ENCODE measurements at places on chromosomes 5 and 9. TPM values are rescaled to one million over a fixed set of nuclear protein-coding genes. Genes with fewer than 3 reads are reported as not detected.

- no peak for DNase-seq
Measured at GRCh38 chr5:163718272-163718671, 212.9 kb downstream of the MAT2B start.

DNA sequence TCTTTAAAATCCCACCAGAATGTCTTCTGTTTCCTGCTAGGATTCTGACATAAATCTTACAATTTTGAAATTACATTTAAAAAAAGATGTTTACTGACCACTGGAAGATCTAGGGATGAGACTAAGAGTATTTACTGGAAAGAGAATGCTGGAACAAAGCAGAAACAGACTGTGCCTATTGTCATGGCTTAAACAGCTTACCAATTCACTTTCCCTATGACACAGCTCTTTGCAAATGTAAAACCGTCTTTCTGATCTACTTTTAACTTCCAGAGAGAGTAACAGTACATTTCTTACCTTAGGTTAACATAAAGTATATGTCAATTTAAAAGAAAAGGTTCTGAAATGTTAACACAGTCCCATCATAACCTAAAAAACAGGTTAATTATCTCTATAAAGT, 10.7 kb downstream of the GIN1 start:
- no peak for DNase-seq

The BTNL3 gene
- not detected for total RNA-seq

DNA sequence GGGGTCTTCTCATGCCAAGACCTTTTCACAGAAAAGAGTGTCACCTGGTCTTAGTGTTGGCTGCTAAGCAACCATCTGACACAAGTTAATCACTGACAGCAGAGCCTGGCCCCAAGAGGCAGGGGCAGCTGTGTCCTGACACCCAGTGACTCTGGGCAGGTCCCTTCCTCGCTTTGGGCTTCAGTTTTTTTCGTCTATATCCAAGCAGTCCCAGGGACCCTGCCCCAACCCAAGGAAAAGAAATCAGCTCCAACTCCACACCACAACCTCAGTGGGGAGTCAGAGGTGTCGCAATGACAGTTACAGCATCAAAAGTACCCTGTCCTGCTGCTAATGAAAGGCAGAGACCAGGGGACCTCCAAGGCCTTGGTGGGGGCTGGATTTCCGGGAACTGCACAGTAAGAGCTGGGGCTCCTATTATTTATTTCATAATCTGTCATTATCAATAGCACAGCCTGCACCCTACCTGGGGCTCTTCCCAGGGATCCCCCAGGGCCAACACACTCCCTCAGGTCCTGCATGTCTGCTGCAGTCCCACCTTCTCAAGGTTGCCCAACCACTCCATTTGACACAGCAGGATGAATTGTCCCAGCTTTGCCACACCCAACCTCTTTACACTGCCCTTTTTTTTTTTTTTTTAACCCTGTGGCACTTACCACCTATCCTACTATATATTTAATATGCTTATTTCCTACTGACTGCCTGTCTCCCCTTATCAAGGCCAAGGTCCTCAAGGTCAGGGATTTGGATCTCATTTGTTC, 9.4 kb downstream of the ANKS6 start:
- no peak for DNase-seq

GRCh38 chr5:32276173-32276853, 36.4 kb downstream of the MTMR12 start:
- DNase-seq = no peak

DNA sequence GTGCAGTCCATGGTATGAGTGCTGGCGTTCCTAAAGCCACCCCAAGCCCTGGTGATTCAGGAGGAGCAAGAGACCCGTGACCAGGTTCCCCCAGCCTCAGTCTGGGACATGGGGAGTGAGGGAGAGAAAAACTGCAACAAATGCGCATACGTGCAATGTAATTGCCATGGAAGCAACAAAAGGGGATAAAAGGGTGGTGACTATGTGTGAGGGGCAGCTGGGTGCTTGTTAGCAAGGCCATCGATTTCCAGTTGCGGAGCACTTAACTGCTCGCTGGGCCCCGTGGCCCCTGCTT, 709 bp upstream of the SH3PXD2B start:
- DNase-seq = no peak

DNA sequence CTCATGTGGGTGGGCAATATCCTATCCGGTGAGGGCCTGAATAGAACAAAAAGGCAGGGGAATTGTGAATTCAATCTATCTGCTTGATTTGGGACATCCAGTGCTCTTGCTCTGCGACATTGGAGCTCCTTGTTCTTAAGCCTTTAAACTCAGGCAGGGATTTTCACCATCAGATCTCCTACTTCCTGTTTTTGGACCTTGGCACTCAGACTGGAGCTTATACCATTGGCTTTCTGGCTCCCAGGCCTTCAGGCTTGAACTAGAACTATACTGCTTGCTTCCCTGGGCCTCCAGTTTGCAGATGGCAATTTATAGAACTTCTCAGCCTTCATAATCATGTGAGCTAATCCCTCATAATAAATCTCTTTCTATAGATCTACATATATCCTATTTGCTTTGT, 134.3 kb upstream of the CLINT1 start:
- no peak for DNase-seq

DNA sequence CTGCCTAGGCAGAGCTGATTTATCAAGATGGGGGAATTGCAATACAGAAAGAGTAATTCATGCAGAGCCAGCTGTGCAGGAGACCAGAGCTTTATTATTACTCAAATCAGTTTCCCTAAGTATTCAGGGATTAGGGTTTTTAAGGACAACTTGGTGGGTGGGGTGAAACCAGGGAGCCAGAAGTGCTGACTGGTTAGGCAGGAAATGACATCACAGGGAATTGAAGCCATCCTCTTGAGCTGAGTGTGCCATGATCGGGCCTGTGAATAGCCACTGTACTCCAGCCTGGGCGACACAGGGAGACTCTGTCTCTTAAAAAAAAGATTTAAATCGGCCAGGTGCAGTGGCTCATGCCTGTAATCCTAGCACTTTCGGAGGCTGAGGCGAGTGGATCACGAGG, 45.3 kb upstream of the CDK5RAP2 start:
- no peak for DNase-seq

DNA sequence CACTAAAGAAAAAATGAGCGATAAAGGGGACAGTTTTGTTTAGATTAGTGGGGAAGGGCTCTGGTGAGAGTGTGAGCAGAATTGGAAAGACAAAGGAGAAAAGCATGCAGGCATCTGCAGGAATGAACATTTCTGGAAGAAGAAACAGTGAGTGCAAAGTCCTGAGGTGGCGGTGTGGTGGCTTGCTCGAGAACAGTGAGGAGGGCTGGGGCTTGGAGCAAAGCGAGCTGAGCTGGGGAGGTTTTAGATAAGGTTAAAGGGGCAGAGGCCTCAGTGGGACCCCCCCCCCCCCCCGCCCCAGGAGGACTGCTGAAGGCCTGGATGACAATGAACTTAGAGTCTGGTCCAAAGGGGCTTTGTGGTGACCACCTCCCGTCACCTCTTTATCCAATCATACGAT, 202.7 kb upstream of the MVB12B start:
- DNase-seq = no peak

The LHX2 gene
- 0.18 TPM for total RNA-seq

The CARTPT gene
- total RNA-seq = not detected

GRCh38 chr9:13436591-13436990, 157.1 kb upstream of the MPDZ start:
- DNase-seq = no peak

- DNase-seq = no peak
Measured at GRCh38 chr9:116152941-116153764, 438 bp upstream of the PAPPA start.

The WNT8A gene
- not detected for total RNA-seq

- no peak for DNase-seq
Measured at GRCh38 chr5:86461169-86461956, 156.4 kb upstream of the COX7C start.

- DNase-seq = no peak
Measured at GRCh38 chr9:137446851-137447471, 5.8 kb upstream of the ENTPD8 start.

GRCh38 chr5:126358525-126358924, 64.7 kb upstream of the GRAMD2B start:
- peak; percentile 77 for DNase-seq

- DNase-seq = no peak
Measured at GRCh38 chr5:37662789-37663485, 176.9 kb downstream of the GDNF start.

DNA sequence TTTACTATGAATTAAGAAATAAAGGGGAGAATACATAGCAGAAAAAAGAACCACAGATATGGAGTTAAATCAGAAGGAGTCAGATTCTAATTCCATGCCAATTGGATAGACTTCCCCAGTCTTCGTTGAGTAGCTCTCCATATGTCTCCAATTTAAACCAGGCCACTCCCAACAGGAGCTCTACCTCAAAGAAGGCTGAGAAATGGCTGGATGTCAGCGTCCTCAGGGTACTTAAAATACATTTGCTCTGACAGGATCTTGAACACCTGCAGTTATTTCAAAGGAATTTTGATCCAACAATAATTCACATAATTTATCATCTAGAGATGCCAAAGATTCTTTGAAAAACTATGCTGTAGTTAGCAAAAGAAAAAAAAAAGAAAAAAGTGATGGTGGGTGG, 133.9 kb upstream of the FBN2 start:
- peak; percentile 11 for DNase-seq

The POLR3G gene
- total RNA-seq = 2.5 TPM

DNA sequence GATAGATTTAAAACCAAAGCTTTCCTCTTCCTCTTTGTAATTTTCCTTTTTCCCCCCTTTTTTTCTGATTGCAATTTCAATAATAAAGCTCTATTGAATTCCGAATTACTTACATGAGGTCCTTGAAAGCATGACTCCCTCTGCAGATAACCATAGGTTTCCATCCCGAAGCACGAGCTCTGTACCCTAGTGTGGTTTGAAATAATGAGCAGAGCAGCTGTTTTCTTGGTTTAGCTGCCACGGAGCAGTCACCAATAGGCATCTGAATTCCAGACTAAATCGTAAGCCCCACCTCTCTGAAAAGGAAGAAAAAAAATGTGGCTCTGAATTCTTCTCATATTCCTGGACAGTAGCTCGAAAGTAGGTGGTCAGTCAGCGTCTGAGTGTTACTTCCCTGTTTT, 18.5 kb upstream of the GNE start:
- peak; percentile 54 for DNase-seq

DNA sequence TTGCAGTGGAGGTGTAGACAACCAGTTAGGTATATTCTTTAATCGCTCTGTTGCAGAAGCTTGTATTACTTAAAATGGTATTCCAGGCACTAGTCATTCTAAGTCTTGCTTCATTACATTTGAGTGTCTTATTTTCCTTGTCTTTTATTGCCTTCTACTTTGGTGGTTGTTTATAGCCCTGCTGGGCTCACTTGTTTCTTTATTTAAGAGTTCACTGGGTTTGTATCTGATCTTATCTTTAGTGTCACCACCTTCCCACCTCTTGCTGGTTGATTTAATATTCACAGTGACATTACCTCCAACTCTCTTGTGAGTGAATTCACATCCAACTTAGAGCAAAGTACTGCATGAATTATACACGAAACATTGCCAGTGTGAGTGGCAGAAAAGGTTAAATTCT, 83.6 kb upstream of the BNC2 start:
- no peak for DNase-seq

The ZBED3 gene
- total RNA-seq = 0.09 TPM

DNA sequence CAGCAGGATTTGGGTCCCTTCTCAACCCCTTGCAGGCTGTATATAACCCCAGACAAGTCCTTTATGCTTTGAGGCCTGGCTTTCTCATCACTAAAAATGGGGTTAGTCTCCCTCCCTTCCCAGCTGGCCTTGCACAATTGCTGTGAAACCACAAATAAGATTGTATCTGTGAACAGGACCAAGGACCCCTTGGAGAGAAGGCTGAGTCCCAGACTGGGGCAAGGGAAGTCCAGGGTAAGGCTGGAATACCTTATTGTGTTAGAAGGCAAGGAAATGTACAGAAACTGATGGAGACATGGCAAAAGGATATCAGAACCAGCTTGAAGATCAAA, 11.4 kb downstream of the MACROH2A1 start:
- no peak for DNase-seq

The SLC35D2 gene
- total RNA-seq = 10.6 TPM

- DNase-seq = no peak
Measured at GRCh38 chr9:86573886-86574285, 219.7 kb upstream of the TUT7 start.

- DNase-seq = no peak
Measured at GRCh38 chr5:14383923-14384322, 197.7 kb upstream of the OTULINL start.

- DNase-seq = no peak
Measured at GRCh38 chr5:24566933-24567332, 77.8 kb downstream of the CDH10 start.

The GLIPR2 gene
- total RNA-seq = 29.8 TPM

The GZMA gene
- not detected for total RNA-seq

- DNase-seq = no peak
Measured at GRCh38 chr9:4994166-4994890, 9.3 kb downstream of the JAK2 start.

GRCh38 chr5:34043099-34043876, at the start of gene C1QTNF3:
Gene C1QTNF3, minus strand, starts transcription at chr5:34043213. Its CDS starts 88 bp downstream, at chr5:34043125.
- DNase-seq = no peak

All from SJSA1 (cell line).